MCF 10A (cell line): ENCODE measurements at places on chromosomes 5 and 9. TPM values are rescaled to one million over a fixed set of nuclear protein-coding genes. Genes with fewer than 3 reads are reported as not detected.

DNA sequence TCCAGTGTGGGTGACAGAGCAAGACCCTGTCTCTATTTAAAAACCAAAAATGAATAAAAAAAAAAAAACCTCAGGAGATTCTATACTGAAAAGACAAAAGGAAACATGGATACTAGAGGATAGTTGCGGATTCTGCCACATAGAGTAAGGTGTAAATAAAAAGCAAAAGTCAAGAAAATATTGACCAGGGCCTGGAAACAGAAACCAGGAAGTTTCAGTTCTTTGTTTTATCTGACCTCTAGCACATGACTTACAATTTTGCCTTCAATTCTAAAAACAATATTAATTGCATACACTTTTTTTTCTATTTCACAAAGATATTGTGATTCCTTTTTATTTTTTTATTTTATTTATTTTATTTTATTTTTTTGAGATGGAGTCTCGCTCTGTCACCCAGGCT lies 96.2 kb upstream of the NMUR2 start:
- no peak overlapping the region for H3K4me3 ChIP-seq
- no peak for DNase-seq
- no peaks in the 10 kb centered on the region for H3K4me1 ChIP-seq

CDH9 gene
- not detected in 2 replicates for total RNA-seq

ITGA2 gene
- 14.1 and 16.8 TPM in 2 replicates for total RNA-seq

- DNase-seq, result no peak
- H3K27me3 ChIP-seq, result no peaks in the 10 kb centered on the region
- H3K36me3 ChIP-seq, result no peaks in the 10 kb centered on the region
- peaks cover 28% of the 10 kb centered on the region for H3K4me1 ChIP-seq
Observed at GRCh38 chr9:110538647-110539041, 40.9 kb downstream of the SVEP1 start.
